T-helper 1 cell (primary cell): ENCODE measurements at places on chromosomes 16 and 17.

- no peak for DNase-seq
These were observed 29.7 kb upstream of the KRT17 start for GRCh38 chr17:41653892-41654677.

- no peak for DNase-seq
These were observed 15.7 kb downstream of the CDRT4 start for GRCh38 chr17:15451680-15452079.

- DNase-seq, result no peak
These were observed 77.6 kb upstream of the DNAJA2 start for GRCh38 chr16:47051031-47051430.

GRCh38 chr16:11181242-11181898 is 74.6 kb downstream of the SOCS1 start:
- DNase-seq, result no peak

- no peak for DNase-seq
These were observed 27.8 kb upstream of the MGAT5B start for GRCh38 chr17:76840443-76840767.

GRCh38 chr17:33874617-33875060 is 380.4 kb upstream of the CCL2 start:
- DNase-seq, result no peak

- DNase-seq, result no peak
These were observed 58.6 kb downstream of the EMP2 start for GRCh38 chr16:10521681-10522274.

GRCh38 chr17:10119203-10120108 is 79.0 kb downstream of the GAS7 start:
- no peak for DNase-seq

DNA sequence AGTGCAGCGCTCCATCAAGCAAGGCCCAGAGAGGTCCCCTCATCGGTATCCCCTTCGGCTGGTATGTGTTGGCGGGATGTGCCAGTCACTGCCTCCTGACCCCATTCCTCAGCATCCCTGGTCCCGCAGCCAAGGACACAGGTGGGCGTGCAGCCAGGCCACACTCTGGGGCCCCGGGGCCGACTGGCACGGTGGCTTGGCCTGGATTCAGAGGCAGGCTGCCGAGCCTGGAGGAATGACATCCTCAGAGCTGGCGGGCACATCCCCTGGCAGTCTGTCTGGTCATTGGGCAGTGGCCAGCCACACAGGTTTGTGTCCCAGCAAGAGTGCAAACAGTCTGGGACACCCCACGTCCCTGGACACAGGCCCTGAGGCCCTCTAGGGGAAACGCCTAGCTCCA is 111.1 kb downstream of the SDK2 start:
- DNase-seq, result no peak

GRCh38 chr17:32192379-32192778 is 50.1 kb downstream of the RHOT1 start:
- no peak for DNase-seq
